Kidney capillary endothelial cell (primary cell): ENCODE measurements at places on chromosomes 2 and 18.

DNA sequence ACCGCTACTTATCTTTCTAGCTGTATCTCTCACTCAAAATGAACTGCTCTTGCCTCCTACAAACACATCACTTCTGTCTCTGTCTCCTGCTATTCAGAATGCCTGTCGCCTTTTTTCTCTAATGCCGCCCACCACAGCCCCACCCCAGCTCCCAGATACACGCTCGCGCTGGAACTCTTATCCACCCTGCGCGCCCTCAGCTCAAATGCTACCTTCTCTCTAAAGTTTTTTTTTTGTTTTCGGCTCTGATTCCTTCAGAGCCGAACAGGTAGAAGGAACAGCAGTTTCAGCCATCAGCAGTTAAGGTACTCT lies 3.9 kb upstream of the SOS1 start:
- no peak for DNase-seq

- DNase-seq: no peak
These were observed 44.8 kb downstream of the FTCDNL1 start for GRCh38 chr2:199806179-199806578.

DNA sequence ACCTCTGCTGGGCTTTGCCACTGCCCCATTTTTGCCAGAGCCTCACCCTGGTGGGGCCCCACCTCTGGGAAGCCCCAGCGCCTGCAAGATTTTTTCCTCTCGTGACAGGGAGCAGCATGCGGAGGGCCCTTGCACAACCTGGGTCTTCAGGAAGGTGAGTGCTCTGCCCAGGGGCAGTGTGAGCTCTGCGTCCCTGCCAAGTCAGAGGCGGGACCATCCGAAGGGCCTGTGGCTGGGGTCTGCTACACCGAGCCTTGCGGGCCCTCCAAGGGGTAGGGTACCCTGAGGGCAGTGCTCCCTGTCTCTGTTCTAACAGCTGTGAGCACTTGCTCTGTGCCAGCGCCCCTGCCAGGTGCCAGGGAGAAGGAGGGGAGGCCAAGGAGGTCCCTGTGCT lies 5.8 kb upstream of the ODC1 start:
- no peak for DNase-seq

DNA sequence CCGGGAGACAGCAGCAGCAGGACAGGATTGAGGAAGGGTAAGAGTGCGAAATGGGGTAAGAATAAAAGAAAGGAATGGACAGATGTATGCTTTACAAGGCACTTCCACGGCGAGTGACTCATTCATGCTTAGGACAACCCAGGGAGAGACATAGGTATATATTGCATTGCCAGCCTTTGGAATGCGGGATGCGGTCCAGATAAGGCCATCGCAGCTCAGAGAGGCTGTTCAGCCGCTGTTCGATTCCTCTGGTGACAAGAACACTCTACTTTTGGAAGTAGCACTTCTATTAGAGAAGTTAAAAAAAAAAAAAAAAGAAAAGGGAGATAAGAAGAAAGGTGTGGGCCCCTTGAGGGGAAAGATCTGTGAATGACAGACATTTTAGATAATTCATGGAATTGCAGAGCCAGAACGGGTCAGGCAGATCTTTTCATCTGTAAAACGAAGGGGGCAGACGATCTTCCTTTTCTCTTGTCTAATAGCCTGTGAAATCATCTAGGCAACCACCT lies 819 bp upstream of the NCOA1 start:
- peak; percentile 57 for DNase-seq

- DNase-seq: peak; percentile 6
These were observed 31.4 kb downstream of the COLEC11 start for GRCh38 chr2:3626118-3626811.

- no peak for DNase-seq
These were observed 155.4 kb downstream of the STK39 start for GRCh38 chr2:168091986-168092385.

DNA sequence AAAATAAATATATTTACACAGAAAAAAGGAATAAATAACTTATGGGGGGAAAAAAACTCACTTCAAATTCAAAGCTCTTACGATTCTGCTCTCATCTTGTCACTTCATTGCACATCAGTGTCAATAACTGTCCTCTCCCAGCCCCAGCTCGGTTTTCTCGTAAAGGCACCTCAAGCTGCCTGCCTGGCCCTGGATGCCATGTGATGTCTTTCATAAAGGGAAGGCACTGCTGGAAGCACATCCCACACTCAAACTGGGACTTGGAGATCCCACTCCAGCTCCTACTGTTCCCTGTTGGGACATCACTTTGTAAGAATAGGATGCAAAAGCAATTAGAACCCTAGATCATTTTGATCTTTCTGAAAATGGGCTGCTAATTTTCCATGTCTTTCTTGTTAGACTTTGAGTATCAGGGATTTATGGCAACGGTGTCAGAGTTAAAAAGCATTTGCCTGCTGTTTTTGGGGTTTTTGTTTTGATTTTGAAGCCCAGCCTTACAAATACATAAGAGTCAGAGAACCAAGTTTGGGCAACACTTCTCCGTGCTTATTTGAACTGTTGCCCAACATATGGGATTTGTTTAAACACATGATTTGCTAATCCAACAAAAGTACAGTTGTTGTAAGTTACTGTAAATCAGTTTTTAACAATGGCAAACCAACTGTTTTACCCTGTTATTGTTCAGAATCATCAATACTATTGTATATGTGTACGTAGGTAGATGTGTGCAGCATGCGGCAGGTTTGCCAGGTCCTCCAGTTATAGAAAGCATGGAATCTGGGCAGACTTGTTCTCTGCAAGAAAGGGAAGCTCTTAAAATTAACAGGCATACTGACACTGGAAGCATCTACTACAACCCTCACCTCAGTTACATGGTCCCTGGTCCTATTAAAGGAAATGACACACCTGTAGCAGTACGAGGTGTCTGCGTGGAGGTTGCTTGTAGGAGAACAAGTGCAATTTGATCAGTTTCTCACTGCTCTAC lies 20.6 kb downstream of the SERTAD2 start:
- no peak for DNase-seq

DNA sequence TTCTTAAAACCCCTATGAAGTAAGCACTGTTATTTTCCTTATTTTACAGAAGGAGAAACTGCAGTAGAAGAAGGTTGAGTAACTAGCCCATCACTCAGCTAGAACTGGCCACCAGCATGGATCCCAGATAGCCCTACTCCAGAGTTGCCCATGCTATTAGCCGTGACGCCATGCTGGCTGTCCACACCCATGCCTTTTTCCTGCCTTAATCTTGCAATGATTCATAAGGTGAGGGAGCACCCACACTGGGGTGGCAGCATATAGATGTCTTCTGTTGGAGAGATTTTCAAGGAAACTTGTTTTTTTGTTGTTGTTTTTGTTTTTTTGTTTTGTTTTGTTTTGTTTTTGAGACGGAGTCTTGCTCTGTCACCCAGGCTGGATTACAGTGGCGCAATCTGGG lies 204.1 kb upstream of the HAAO start:
- no peak for DNase-seq

DNA sequence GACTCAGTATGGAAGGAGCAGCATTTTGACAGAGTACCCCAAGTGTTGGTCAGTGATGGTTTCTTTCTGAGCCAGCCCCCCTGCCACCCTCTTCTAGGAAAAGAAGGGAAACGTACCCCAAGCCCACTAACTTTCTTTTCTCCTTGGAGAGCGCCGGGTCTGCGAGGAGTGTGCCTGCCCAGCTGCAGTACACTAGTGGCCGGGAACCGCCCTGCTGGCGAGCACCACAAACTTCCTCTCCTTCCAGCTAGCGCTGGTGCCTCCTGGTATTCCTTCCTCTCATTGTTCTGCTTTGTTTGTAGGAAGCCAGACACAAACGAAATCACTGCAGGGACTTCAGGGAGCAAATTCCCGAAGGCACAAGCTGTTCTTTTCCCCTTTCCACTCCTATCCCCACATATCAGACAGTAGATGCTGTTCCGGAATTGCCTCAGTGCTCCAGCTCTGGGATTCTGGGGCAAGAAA lies 1.8 kb downstream of the CCDC85A start:
- peak; percentile 84 for DNase-seq

- DNase-seq: no peak
These were observed 35.5 kb downstream of the HS6ST1 start for GRCh38 chr2:128282976-128283810.

DNA sequence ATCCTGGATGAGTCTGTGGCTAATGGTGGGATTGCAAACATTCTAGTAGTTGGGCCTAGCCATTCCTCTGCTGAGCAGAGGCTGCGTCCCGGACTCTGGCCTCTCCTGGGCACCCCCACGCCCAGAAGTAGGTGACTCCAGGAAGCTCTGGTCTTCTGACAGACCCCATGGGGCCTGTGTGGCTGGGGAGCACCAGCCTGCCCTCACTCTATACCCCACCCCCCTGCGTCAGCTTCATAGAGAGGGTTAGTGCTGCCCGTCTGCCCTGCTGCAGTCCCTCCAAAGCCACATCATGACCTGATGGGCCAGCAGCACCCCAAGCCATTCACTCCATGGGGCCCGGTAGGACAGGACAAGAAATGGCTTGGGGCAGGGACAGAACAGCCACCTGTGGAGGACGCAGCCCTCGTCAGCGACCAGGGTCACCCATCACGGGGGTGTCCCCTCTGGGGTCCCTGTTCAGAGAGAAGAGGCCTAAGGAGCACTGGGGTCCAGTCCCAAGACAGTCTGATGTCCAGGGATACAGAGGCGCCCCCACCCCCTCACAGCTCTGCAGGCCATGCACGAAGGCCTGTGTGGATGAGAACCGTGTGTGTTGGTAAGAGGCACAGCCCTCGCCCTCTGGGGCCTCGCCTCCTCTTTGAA lies 238.3 kb downstream of the ATAD2B start:
- DNase-seq: no peak

DNA sequence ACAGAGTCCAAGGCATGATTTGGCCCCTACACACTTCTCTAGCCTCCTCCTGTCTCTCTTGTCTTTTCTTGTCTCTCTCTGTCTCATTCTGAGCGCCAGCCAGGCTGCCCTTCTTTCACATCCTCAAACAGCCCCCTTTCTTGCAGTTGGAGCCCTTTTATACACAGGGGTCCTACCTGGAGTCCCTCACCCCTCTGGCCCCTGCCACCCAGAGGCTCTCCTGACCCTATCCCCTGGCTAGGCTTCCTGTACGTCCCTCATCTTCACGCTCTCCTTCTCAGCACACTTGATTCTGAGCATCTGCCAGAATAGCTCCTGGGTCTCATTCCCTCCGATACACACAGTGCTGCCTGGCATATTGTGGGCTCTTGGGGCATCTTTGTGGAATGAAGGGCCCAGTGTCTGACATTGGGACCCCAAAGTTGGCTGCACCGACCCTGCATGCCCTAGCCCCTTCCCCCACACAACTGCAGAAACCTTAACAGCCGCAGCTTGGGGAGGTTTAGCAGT lies 261.9 kb downstream of the DYSF start:
- DNase-seq: no peak

- DNase-seq: peak; percentile 85
These were observed 108.6 kb downstream of the MAP4K4 start for GRCh38 chr2:101806123-101806522.

DNA sequence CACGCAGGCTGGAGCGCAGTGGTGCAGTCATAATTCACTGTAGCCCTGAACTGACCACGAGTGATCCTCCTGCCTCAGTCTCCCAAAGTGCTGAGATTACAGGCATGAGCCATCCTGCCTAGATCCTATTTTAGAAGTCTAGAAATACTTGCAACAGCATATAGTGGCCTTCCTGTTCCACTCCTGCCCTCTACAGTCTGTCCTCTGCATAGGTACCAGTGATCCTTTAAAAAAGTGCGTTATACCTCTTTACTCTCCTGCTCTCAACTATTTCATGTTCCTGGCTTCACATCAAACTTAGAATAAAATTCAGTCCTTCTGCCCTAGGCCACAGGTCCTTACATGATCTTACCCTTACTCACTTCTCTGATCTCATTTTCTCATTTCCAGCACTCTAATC lies 6.0 kb downstream of the COMMD1 start:
- DNase-seq: no peak

DNA sequence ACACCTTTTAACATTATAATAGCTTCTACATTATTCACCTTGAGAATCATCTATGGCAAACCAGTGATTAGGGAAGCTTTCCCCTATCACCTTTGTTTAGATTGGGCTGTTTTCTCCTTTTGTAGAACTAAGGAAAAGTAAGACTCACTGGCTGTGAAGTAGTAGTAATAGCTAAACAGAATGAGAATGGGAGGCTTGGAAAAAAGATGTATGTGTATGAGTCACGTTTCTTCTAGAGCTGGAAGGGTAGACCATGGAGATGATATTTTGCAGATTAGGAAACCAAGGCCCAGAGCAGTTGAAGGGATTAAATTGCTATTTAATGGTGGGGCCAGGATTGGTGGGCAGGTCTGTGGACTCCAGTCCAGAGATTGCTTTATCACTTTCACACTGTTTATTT lies 214.5 kb downstream of the MCFD2 start:
- no peak for DNase-seq

DNA sequence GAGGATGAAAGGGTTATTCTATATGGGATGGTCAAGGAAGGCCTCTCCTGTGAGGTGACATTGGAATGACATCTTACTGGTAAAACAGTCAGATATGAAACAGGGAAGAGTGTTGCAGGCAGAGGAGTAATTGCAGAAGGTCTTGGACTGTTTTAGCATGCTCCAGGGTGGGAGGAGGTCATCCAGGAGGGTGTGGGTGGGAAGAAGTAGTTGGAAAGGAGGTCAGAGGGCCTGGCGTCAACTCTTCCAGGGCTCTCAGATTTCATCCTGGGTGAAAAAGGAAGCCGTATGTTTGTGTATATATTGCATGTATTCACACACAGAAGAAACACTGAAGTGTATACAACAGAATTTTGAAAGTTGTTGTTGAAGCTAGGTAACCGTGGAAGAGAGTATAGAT lies 48.2 kb downstream of the ATP9B start:
- DNase-seq: no peak

GRCh38 chr2:181984814-181985631 lies 630 bp upstream of the PPP1R1C start:
- no peak for DNase-seq

GRCh38 chr2:223044092-223044836 lies 7.7 kb upstream of the KCNE4 start:
- no peak for DNase-seq

DNA sequence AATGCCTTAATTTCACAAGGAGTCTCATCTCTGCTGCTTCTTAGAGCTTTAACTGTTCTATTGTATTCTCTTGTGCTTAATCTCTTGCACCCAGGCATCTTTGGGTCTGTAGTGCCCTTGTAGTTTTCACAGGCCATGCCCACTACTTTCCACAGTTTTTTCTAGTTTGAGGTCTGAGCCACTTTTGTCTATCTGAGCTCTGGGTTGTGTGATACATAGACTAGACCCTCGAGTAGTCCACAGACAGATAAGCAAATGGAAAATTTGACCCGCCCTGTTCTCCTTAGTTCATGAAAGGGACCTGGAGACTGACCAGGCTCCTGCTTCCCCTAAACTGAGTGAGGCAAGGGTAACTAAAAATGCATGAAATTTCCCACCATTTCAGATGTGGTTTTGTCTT lies 466.8 kb upstream of the ZEB2 start:
- DNase-seq: no peak

GRCh38 chr2:70675862-70676261 lies 92.1 kb downstream of the ADD2 start:
- DNase-seq: no peak

DNA sequence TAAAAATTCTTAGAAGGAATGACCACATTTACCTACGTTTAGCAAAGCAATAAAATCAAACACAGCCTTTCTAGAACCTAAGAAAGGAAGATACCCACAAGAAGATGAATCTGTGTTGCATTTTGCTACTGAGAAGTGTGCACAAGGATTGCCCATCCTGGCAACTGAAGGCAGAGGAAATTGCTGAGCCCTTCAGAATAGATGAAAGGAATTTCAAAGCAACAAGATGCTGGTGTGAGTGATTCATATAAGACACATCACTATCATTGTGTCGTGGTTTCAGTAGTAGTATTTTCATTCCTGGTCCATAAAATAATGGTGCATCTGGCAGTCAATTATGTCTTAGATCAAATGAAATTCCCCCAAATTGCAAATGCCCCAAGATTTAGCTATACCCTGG lies 48.4 kb upstream of the ANKRD44 start:
- no peak for DNase-seq
